ENCODE measurements at places on chromosomes 12 and 14.

- DNase-seq = no peak
Measured at GRCh38 chr12:19140381-19141236, 11.1 kb downstream of the PLEKHA5 start.

DNA sequence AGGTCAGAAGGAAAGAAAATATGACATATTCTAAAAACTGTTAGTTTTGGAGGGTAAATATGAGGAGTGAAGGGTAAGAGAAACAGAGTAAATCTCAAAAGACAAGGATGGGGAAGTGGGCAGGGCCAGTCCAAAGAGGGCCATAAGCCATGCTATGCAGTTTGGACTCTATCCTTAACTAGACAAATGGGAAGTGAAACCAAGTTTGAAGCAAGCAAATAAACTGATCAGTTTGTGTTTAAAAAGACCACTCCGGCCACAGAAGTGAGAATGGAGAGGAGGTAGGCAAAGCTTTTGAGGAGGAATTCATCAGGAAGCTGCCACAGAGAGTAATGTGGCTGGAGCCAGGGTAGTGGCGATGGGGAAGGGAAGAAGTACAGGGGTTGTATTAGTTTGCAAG is 37.5 kb upstream of the DAAM1 start:
- no peak for DNase-seq

- DNase-seq = peak; percentile 41
Measured at GRCh38 chr12:52715416-52715815, 12.1 kb upstream of the KRT77 start.

DNA sequence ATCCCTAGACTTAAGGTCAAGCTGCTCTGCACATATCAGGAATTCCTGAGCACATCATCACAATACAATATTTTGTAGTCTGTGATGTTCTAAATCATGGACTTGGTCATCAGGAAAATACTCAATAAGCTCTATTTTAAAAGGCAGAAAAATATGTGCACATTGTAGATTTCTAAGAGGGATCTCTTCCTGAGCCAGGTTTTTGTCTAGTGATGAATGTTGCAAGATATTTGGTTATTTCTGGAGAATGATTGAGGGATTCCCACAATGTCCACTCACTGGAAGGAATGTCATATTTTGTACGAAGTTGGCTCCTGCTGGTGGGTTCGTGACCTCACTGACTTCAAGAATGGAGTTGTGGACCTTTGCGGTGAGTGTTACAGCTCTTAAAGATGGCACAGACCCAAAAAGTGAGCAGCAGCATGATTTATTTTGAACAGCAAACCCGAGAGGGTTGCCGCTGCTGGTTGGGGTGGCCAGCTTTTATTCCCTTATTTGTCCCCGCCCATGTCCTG is 300.9 kb upstream of the DCN start:
- DNase-seq = no peak

GRCh38 chr14:71469643-71470335 is 462.4 kb upstream of the RGS6 start:
- no peak for DNase-seq

All from stomach (tissue), 19 donors.